ENCODE measurements at places on chromosomes 5 and 9. TPM values are rescaled to one million over a fixed set of nuclear protein-coding genes. Genes with fewer than 3 reads are reported as not detected.

The CSNK1G3 gene
- total RNA-seq, result 92.3 TPM

The NOXA1 gene
- 7.7 TPM for total RNA-seq

The PCDHGB1 gene
- total RNA-seq, result 0.05 TPM

The HAVCR1 gene
- 1.7 TPM for total RNA-seq

DNA sequence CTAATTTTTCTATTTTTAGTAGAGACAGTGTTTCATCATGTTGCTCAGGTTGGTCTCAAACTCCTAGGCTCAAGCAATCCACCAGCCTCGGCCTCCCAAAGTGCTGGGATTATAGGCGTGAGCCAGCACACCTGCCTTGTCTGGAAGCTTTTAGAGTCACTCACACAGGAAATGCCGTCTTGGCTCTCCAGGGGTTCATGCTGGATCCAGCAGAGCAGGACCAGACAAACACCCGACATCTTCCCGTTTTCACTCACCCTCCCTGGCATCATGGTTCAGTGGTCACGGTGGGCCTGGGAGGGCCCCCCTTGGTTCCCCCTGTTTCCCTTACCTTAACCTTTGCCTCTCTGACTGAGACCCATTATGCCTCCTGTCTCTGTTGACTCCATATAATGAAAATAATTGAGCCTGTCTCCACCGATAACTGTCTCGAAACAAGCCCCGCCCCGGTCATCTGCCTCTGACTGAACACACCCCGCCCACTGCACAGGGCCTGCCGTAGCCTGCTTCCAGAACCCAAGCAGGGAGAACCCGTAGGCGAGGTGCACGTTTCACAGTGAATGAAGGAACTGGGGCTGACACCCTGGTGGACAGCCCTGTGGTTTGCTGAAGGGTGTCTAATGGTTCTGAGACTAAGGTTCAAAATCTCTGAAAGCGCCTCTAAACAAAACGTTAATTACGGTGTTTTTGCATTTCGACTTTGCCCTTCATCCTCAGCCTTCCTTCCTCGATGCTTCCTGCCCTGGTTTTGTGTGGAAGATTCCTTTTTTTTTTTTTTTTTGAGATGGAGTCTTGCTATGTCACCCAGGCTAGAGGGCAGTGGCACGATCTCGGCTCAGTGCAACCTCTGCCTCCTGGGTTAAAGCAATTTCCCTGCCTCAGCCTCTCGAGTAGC is 39.7 kb upstream of the SPRY4 start:
- H3K27me3 ChIP-seq, result no peaks in the 10 kb centered on the region
- H3K36me3 ChIP-seq, result no peaks in the 10 kb centered on the region
- H3K4me1 ChIP-seq, result peaks cover 8% of the 10 kb centered on the region
- no peak for DNase-seq
- H3K27ac ChIP-seq, result no peak overlapping the region
- H3K4me3 ChIP-seq, result no peak overlapping the region

DNA sequence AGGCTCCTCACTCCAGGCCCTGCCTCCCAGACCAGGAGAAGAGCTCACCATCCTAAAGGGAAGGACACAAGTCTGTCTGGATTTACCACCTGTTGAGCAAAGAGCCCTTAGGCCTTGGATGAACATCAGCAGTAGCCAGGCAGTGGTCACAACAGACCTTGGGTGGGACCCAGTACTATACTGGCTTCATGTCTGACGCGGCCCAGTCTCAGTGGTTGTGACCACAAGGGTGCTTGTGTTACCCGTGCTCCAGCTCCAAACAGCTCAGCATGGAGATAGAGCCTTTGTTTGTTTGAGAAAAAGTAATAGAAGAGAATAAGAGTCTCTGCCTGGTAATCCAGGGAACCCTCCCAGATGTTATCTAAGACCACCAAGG is 617.4 kb downstream of the BRINP1 start:
- H3K36me3 ChIP-seq, result no peaks in the 10 kb centered on the region
- H3K4me3 ChIP-seq, result no peak overlapping the region
- no peaks in the 10 kb centered on the region for H3K4me1 ChIP-seq
- no peaks in the 10 kb centered on the region for H3K27me3 ChIP-seq

All from CD4-positive, alpha-beta T cell (primary cell).